SK-N-MC (cell line): ENCODE measurements at places on chromosomes 6 and 20.
A peak's percentile ranks its signal among the peaks of the same experiment; 100 is the strongest.

GRCh38 chr20:3783068-3783489, 1.8 kb upstream of the SPEF1 start:
- no peak for DNase-seq

DNA sequence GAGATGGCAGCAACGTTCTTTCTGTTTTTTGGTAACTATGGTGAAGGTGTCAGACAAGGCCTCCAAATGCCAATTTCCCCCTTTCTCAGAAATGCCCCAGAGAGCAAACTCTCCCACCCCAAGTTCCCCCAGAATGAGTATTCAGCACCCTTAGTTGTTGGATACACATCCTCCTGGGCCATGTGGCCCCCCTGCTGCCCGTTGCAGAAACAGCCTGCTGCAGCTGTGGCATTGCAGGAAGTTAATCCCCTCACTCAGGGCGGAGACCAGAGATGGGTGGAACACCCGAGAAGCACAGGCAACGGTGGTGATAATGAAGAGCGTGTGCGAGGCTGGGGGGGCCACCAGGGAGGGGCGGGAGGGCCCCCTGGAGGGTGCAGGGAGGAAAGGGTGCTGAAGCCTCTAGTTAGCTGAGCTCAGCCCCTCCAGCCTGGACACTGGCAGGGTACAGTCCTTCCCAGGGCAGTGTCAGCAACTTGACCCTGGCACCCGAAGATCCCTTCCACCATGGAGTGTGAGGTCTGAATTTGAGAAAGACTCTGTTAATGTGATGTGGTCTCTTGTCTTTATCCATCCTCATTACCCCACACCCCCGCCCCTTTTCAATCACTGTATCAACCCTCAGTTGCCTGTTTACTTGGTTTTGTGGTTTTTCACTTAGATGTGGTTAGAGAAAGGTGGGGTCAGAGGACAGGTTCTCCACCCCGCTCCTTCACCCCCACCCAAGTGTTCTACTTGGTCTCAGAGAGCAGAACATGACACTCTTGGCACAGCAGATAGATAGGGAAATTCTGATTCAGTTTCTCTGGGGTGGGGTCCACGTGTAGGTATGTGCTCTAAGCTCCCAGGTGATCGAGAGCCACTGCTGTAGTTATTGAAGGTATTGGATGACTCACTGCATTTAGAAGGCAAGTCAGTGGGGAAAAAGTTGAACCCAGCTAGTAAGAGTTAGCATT, 208.8 kb upstream of the SUPT3H start:
- no peak for DNase-seq

GRCh38 chr6:10429638-10430427, 15.0 kb upstream of the TFAP2A start:
- DNase-seq, result no peak

DNA sequence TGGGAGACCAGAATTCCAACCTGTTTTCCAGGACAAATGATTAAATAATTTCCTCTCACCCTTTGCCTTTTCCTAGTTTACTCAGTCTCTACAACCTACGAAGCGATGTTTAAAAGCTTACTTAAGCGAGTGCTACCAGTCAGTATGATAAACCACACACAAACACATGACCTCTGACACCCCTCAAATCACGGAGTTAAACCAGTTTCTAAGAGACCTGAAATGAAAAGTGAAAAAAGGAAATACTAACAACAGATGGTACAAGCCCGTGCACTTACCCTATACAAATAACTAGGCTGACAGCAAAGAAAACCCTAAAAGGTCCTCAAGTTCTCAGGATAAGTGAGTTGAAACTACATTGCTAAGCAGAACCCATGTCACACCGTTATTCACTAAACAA, 7.7 kb downstream of the TNFRSF21 start:
- no peak for DNase-seq

DNA sequence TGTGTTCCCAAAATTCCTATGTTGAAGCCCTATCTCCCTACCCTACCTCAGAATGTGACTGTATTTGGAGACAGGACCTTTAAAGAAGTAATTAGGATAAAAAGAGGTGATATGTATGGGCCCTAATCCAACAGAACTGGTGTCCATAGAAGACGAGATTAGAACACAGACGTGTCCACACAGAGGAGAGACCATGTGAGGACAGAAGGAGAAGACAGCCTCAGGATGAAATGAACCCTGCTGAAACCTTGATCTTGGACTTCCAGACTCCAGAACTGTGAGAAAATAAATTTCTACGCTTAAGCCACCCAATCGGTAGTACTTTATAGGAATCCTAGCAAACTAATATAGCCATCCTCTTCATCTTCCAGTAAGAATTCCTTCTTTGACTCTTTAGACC, 35.7 kb downstream of the TRAF3IP2 start:
- DNase-seq, result no peak

- DNase-seq, result peak; percentile 32
These were observed 47.4 kb downstream of the LGSN start for GRCh38 chr6:63272397-63272796.

GRCh38 chr6:13406781-13407180, 78.4 kb upstream of the TBC1D7 start:
- no peak for DNase-seq

- no peak for DNase-seq
These were observed 7.2 kb downstream of the SSTR4 start for GRCh38 chr20:23042270-23042669.

- no peak for DNase-seq
These were observed 117.9 kb downstream of the SNX5 start for GRCh38 chr20:17850684-17851026.

DNA sequence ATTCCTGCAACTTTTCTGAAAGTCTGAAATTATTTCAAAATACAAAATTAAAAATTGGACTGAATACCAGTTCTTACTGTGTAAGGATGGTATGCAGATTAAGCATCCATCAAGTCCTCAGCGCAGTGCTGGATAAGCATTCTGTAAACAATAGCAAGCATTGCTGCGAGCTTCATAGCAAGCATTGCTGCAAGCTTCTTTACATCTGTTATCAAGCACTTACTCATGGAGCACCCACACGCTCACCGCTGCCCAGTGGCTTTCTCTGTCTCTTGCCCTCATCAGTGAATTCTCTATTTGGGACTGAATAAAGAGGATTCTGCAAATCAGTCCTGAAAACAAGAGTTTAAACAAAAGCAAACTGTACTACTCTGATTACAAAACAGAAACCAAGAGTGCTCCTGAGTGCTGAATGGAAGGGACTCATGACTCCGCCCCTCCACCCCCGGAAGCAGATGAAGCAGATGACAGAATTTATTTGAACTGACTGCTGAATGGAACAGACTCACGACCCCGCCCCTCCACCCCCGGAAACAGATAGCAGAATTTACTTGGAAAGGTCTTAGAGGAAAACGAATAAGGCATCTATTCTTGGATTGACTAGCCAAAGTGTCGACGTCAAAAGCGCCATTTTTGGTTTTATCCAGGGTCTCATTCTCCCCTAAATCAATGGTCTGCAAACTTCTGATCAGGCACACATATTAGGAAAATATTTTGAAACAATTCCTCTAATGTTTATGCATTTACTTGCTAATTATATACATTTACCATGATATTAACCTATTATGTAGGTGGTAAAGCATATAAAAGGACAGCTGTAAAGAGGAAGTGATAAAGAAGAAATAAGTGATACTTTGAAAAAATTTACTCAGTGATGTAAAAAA, 22.1 kb upstream of the EYA2 start:
- no peak for DNase-seq

GRCh38 chr6:170201361-170201760, 89.5 kb downstream of the DLL1 start:
- DNase-seq, result no peak

DNA sequence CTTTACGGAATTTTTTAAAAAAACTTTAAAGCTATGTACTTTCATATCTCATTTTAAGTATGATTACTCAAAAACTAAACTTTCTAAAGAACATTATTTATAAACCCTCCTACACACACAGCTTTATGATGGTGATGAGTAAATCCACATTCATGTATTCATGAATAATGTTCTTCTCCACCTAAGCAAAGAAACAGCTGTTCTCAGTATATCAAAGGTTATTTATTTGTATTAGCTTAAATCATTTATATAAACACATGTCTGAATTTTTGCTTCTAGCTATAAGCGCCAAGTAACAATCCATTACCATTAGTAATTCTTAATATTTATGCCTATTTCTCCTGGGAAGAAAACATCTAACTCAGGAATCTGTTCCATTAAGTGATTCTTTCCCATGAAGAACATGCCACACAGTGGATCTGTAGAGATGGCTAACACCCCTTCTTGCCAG, 63.3 kb downstream of the SMLR1 start:
- no peak for DNase-seq
